ENCODE measurements at places on chromosomes 3 and 15.

GRCh38 chr3:186212611-186213010 lies 103.7 kb upstream of the ETV5 start:
- DNase-seq = no peak

GRCh38 chr15:82699726-82700125 lies 9.9 kb downstream of the AP3B2 start:
- DNase-seq = no peak

GRCh38 chr3:141881702-141882101 lies 5.3 kb downstream of the ATP1B3 start:
- DNase-seq = no peak

DNA sequence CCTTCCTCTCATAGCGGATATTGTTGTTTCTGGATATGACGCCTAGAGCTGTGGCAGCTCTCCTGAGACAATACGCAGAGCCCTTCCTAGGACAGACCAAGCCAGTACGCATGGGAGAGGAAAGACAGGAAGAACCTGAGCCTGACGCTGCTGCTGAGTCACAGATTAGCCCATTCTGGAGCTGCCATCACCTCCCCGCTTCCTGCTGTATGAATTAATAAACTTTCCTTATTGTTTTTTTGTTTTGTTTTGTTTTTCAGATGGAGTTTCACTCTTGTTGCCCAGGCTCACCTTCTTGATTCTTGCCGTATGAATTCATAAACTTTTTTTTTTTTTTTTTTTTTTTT lies 67.0 kb downstream of the PPCDC start:
- peak; percentile 57 for DNase-seq

DNA sequence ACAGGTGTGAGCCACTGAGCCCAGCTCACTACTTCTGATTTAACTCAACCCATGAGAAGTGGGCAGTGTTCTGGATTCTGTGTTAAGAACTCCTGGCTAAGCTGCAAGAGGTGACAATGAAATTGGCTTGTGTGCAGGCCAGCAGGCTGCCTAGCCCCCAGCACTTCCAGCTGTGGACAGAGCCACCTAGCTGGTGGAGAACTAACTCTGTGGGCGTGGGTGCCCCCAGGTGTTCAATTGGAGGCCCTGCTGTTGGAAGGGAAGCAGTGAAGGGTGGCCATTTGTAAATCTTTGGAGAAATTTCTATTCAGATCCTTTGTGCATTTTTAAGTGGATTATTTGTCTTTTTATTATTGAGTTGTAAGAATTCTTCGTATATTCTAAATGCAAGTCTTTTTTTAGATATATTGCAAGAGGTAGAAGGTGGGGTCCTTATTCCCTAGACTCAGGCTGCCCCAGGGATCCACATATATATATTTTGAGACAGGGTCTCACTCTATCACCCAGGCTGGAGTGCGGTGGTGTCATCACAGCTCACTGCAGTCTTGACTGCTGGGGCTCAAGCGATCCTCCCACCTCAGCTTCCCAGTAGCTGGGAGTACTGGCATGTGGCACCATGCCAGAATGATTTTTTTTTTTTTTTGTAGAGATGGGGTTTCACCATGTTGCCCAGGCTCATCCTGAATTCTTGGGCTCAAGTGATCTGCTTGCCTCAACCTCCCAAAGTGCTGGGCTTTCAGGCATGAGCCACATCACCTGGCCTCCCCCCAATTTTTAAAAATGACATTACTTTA lies 7.2 kb upstream of the SCAMP5 start:
- DNase-seq = no peak

- DNase-seq = no peak
Observed at GRCh38 chr3:31696009-31696297, 163.2 kb downstream of the STT3B start.

GRCh38 chr3:25038922-25039321 lies 389.1 kb upstream of the RARB start:
- DNase-seq = no peak

- DNase-seq = no peak
Observed at GRCh38 chr15:30922480-30923311, 19.0 kb downstream of the FAN1 start.

DNA sequence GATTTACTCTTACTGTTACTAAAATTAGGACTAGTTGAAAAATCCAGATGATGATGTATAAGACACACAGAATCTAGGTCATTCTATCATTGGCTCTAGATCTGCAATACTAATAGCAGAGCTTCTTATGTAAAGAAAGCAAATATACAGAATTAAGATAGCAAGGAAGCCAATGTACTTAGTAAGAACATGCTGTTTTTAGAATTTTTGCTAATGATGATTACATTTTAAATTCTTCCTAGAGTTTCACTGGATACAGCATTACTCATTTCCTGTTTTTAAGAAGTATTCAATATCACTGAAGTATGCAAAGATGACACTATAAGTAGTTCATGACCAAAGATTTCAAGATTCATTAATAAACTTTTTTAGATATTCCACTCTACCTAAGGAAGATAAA lies 60.7 kb downstream of the CFAP20DC start:
- DNase-seq = no peak

DNA sequence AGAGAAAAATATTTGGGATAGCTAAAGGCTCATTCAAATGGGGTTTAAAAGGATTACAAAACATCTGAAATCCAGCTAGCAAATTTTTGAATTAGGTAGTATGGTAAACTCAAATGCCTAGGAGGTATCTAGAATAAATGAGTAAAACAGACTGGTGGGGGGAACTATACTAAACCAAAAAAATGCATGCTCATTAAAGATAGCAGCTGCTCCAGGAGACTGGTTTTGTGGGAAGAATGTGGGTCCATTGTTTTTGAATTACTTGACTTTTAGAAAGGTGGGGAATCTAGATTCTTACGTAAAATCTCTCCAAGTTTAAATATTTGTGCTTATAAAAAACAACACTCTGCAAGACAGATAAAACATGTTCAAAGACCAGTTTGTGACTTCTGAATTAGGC lies 73.8 kb downstream of the LEKR1 start:
- no peak for DNase-seq

- no peak for DNase-seq
Observed at GRCh38 chr15:42107473-42107872, 13.1 kb upstream of the PLA2G4D start.

DNA sequence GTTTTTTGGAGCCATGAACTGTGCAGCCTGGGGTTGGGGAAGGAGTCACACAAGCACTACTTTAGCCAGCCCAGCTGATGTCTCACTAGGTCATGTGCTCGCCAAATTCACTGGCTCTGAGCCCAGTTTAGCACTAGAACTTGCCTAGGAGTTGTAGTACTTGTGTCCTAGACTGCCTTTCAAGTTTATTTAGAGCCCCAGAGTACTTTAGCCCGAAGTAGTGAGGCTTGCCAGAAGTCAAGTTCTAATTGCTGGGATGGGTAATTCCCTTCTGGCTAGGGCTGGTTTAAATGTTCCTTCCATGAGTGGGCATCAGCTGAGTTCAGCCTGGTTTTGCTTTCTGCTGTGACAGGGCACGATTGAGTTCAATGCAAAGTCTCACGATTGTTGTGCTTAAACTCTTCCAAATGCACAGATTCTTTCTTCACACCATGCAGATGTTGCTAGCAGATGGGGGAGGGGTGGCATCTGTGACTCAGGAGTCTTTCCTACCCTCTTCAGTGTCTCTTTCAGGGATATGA lies 228.2 kb upstream of the ZPLD1 start:
- peak; percentile 48 for DNase-seq

GRCh38 chr3:69767571-69767970 lies 28.3 kb downstream of the MITF start:
- no peak for DNase-seq

DNA sequence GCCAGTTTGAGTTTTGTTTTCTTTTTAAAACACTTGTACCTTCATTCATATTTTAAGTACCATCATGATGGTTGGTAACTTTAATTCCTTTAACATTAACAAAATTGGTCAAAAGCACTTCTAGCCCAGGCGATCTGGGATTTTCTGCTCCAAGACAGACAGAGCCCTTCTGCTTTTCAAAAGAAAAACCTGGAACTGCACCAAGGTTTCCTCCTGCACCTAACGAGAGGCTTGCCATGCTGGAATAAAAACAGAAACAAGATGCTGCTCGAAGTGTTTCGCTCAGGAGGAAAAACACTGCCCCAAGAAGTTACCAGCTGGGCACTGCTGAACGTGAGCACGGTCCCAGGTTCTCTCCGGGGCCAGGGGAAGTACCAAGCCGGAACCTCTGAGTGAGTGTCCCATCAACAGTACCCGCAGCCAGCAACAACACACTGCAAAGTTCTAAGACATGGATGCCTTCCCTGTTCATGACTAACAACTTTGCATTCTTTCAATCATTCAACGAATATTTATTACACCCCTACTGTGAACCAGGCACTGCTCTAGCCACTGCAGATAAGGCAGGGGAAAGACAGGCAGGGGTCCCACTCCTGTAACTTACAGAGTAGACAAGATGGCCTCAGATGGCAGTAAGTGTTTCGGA lies 98.8 kb downstream of the XXYLT1 start:
- no peak for DNase-seq

DNA sequence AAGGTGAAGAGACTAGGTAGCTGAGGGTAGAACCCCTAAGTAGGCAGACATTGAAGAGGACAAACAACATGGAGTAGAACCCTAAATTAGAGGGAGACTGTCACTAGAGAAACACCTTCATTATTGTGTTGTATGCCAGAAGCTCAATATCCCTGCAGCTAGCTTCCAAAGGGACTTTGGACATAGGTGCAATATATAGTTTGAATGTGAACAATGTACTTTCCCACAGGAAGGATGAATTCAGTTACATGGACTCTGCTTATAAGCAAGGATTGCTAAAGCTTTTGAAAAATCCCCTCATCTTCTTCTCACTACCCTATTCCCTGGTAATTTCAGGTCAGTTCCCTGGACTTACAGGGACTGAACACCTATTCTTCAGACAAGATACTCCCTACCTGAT lies 288.9 kb downstream of the UBE2E2 start:
- DNase-seq = no peak

- no peak for DNase-seq
Observed at GRCh38 chr15:85692321-85692720, 102.4 kb downstream of the KLHL25 start.

DNA sequence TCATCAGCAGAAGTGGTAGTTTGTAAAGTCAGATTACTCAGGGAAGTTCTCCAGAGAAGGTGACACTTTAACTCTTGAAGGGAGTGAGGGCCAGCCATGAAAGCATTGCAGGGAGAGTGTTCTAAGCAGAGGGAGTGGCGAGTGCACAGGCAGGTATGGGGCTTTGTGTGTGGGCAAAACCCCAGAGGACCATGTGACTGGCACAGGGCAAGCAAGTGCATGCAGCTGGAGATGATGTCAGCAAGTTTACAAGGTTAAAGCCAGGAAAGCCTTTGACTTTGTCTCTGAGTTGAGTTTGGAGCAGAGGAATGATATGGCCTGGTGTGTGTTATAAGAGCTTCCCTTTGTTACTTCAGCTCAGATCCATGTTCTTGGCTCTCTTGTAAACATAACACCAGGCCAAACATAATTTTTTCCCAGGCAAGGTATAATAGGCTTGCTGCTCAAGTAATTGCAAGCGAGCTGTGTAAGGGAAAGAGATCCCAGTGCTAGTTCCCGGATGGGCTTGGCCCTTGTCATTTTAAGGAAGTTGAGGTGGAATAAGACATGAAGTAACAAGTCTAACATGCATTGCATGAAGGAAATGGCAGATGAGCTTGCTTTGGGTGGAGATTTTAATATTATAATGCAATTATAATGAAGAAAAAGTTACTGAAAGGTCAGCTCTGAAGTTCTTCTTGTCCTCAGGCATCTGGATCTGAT lies 341.1 kb upstream of the LRRC3B start:
- no peak for DNase-seq

GRCh38 chr3:84893211-84893610 lies 65.6 kb upstream of the CADM2 start:
- DNase-seq = no peak

GRCh38 chr15:22827125-22827524 lies 11.3 kb upstream of the NIPA2 start:
- DNase-seq = no peak
